ENCODE measurements at places on chromosomes 7 and 10.

DNA sequence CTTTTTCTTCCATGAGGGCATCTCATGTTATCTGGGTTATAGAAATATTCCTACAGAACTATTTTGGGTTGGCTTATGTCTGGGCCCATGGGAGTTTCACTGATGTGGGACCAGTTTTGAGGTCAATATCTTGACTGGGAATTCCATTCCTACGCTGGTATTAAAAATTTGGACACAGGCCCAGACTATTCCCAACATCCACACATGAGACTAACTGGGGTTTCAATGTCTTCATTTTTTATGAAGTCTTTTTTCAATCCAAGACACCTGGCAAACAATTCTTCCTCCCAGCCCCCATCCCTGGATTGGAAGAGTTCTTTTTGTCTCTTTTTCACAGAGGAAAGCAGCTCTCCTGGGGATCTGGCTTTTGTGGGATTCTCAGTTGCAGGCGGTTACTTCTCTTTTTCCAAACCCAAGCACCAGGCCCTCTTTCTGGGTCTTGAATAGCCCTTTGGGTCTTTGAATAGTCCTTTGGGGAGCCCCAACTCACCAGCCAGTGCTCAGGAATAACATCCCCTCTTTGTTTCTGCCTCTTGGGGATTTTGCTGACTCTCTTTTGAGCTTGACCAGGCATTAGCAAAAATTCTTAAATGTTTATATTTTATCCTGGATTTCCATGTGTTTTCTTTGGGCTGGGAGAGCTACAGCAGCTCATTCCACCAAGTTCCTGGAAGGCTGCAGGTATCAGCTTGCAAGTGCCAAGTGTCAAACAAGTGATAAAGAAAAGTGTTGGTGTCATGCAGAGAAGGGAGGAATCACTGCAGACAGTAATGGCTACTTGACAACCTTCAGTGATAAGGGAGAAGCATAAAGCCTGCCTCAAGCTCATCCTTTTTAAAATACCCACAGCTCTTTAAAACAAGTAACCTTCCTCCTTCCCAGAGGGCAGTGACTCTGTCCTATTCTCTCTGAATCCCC lies 234.3 kb downstream of the ADAM12 start:
- peak; percentile 79 for DNase-seq

DNA sequence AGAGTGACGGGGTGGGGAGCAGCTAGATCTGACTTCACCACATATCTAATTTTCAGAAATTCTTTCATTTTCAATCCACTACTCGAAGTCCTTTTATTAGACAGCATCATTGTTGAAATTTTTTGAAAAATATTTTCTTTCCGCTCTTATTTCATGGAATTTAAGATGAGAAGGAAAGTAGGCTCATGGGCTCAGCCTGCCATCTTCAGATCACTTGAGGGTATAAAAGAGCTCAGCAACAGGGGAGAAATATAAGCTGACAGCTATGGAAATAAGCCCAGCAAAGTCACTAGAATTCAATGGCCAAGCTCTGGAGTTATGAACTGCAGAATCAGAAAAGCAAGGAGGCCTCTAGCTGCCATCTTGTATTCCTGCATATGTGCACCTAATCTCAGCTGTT lies 389.1 kb downstream of the XPNPEP1 start:
- no peak for DNase-seq

GRCh38 chr7:55179931-55180682 lies 161.3 kb downstream of the EGFR start:
- no peak for DNase-seq

- DNase-seq, result no peak
Measured at GRCh38 chr10:35834877-35835494, 192.9 kb upstream of the FZD8 start.

- no peak for DNase-seq
Measured at GRCh38 chr7:77664715-77665114, 31.5 kb upstream of the RSBN1L start.

- peak; percentile 45 for DNase-seq
Measured at GRCh38 chr7:128829391-128830166, 627 bp upstream of the FLNC start.

DNA sequence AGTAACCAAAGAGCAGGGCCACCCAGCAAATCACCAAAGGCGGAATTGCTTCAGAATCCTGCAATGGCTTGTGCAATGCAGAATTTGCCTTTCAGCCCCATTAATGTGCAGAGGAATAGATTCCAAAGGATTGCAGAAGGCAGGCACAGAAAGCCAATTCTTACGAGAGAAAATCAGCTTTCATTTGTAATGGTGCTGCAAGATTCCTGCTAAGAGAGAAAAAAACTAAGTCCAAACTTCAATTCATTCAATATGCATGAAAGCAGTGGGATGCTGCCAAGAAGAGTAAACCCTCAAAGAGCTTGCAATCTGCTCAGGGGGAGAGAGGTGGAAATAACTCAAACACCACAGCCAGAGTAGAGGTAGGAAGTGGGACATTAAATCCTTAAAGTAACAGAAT lies 70.4 kb downstream of the ENO4 start:
- no peak for DNase-seq

GRCh38 chr7:33773053-33773452 lies 132.3 kb upstream of the BMPER start:
- peak; percentile 86 for DNase-seq

GRCh38 chr10:112732277-112732921 lies 217.6 kb upstream of the TCF7L2 start:
- peak; percentile 61 for DNase-seq

DNA sequence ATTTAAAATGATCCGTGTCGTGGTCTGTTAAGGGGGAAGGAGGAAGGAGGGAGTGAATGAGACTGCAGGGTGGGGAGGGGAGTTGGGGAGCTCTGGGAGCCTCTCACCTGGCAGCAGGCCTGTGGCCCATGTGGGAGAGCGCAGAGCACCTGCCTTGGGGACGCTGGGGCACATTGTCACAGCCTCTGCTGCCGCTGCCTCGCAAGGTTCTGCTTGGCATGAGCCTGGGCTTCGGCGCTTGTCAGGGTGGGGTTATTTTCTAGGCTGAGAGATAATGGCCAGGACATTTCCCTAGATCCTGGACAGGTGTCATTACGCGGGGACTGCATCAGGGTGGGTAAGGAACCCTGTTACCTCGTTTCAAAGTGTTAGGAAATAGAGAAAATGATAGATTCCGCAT lies 2.2 kb upstream of the SUN1 start:
- DNase-seq, result no peak

GRCh38 chr7:44999245-45000092 lies 532 bp upstream of the CCM2 start:
- DNase-seq, result peak; percentile 100

- DNase-seq, result peak; percentile 38
Measured at GRCh38 chr10:59654007-59654406, 55.6 kb downstream of the SLC16A9 start.

DNA sequence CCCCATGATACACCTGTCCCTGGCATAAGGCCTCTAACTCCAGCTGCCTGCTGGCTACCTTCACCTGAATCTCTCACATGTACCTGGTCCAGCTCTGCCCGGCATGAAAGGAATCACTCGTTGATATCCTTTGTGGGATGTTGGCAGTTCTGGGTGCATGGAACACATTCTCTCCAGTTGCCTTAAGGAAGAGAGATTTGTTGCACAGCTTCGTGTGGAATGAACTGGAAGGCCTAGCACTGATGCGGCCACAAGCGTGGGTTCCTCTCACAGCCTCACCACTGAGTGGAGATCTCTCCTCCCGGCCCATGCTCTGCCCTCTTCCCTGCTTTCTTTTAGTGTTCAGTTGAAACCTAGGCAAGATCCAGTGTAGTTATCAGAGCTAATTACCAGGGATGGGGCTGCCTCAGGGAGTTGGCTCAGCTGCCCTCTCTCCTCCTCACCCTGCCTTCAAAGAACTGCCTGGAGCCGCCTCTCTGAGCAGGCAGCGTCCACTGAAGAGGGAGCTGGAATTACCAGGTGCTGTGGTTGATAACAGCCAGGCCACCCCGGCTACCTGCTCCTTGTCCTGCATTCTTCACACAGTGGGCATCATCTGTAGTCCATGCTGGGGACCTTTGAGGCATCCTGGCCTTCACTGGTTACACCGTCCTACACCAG lies 194.3 kb downstream of the CCDC3 start:
- no peak for DNase-seq

GRCh38 chr10:126749015-126749655 lies 78.6 kb upstream of the C10orf90 start:
- peak; percentile 88 for DNase-seq

- peak; percentile 29 for DNase-seq
Measured at GRCh38 chr7:31724696-31725095, 37.7 kb downstream of the PPP1R17 start.

DNA sequence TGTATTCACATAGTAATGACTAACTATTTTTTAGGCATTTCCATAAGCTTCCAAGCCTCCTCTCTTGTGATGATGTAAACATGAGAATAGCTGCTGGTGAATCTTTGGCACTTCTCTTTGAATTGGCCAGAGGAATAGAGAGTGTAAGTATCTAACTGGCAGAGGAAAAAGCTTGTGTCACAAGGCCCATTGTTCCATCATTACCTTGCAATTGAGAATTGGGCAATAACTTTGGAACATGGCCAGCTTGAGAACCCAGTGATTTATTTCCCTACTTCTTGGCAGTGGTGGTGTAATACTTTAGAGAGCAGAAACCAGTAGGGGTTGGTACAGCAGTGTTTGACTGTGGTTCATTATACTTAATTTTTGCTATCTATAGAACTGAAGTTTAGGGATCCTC lies 12.0 kb downstream of the IFRD1 start:
- peak; percentile 98 for DNase-seq

DNA sequence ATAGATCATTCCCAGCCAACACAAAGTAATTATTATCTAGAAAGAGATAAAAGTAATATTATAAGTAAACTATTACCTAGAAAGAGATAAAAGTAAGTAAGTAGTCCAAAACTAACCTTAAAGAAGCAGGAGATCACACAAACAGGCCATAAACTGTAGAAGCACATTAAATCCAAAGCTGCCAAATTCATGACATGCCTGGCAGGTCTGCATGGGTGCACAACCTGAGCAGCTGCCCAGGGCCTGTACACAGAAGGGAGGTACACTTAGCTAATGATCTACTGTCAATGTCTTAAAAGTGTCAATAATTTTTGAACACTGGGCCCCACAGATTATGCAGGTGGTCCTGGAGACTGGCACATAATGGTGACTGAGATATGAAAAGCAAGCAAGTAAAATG lies 196.5 kb downstream of the GRM8 start:
- DNase-seq, result no peak

DNA sequence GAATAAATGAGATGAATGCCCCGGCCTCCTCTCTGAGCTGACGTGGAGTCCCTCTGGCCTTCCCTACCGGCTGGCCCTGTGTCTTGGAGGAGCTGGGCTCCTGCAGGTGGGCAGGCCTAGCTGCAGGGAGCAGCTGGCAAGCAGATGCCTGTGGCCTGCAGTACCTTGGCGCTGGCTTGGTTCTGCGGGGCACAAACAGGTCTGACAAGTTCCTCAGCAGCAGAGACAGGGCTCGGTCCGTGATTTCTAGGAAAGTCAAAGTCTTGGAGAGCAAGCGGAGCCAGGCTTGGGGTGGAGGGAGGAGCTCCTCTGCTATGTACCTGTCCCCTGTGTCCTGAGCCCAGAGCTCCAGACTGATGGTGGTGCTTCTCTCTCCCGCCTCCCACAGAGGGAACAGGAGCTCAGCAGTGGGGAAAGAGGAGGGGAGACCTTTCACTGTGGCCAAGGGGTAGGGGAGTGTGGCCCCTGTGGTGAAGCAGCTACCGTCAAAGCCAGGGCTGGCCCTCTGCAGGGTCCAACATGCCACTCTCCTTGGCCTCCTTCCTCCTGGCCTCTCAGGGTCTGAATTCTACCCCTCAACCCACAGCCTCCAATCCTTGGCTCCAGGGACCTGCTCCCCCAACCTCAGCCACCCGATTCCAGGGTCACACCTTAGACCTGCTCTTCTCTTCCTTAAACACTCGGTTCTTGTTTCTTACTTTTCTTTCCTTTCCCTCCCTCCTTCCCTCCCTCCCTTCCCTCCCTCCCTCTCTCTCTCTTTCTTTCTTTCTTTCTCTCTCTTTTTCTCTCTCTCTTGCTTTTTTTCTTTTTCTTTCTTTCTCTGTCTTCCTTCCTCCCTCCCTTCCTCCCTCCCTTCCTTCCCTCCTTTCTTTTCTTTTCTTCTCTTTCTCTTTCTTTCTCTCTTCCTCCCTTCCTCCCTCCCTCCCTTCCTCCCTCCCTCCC lies 20.1 kb downstream of the MYL10 start:
- DNase-seq, result no peak

DNA sequence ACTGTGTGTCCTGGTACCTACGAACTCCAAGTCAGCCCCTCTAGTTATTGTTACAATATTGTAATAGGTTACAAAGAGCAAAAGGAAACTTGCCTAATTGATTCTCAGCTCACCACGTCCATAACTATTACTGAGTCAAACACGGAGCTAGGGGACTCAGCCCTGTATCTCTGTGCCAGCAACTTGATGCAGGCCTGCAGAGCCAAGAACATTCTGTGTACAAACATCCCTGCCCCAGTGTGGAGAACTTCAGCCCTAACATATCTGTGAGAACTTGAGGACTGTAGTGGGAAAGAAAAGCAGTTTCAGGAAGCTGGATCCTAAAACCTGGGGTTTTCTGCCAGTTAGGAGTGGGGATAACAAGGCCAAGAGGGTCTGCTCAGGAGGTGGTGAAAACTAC lies 114.9 kb upstream of the PRSS58 start:
- no peak for DNase-seq

DNA sequence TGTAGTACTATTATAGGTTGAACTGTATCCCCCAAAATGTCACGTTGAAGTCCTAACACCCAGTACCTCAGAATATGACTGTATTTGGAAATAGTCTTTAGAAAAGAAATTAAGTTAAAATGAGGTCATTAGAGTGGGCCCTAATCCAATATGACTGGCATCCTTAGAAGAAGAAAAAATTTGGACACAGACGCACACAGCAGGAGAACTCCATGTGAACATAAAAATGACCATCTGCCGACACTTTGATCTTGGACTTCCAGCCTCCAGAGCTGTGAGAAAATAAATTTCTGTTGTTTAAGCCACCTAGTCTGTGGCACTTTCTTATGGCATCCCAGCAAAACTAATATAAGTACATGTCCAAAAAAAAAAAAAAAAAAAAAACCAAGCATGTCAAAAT lies 225.8 kb downstream of the PARD3 start:
- no peak for DNase-seq

Data from cardiac fibroblast (primary cell).